ENCODE measurements at places on chromosomes 2 and 18.
A peak's percentile ranks its signal among the peaks of the same experiment; 100 is the strongest.

DNA sequence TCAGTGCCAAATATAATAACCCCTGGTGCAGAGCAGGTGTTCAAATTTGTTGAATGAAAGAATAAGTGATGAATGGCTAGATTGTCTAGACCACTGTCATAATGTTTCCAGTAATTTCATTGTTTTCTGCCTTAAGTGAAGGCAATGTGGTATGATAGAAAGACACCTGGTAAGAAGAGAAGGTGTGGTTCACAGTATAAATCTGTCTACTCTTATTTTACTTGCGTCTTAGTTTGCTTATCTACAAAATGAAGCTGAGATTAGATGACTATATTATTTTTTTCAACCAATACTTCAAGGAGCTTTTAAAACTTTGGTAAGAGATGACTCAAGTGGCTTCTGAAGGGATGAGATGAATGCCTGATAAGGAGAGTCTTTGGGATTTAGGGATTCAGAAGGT lies 788.4 kb downstream of the EPHA4 start:
- DNase-seq, result no peak

DNA sequence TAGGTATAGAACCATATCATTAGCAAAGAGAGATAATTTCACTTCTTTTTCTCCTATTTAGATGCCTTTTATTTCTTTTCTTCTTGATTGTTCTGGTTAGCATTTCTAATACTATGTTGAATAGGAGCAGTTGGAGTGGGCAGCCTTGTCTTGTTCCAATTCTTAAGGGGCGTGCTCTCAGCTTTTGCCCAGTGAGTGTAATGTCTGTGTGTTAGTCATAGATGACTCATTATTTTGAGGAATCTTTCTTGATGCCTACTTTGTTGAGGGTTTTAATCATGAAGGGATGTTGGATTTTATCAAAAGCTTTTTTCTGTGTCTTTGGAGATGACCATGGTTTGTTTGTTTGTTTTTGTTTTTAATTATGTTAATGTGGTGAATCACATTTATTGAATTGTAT lies 1453.1 kb upstream of the SLC39A10 start:
- no peak for DNase-seq

- no peak for DNase-seq
Observed at GRCh38 chr2:189116087-189116486, 63.5 kb downstream of the COL5A2 start.

GRCh38 chr2:22998359-22998758 lies 386.6 kb upstream of the KLHL29 start:
- no peak for DNase-seq

GRCh38 chr2:187124529-187124928 lies 275.6 kb upstream of the ZSWIM2 start:
- DNase-seq, result no peak

DNA sequence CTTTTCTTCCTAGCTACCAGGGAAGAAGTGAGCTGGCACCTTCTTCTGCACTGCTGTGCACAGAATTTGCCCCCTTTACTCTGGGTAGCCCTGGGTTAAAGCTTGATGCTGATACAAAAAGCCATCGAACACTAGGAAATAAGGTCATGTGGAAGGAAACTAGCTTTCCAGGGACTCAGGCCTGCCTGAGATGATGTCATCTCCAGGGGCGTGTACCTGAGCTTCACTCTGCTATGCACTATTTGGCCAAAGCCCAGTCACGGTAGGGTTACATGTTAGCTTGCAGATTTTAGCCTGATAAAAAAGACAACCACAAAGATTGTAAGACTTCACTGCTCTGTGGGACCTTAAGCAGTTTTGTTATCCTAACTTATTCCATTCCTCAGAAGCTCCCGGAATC lies 20.4 kb downstream of the EDAR start:
- no peak for DNase-seq

- no peak for DNase-seq
Observed at GRCh38 chr2:20148923-20149702, 75.8 kb downstream of the SDC1 start.

GRCh38 chr2:181585732-181586131 lies 71.2 kb downstream of the CERKL start:
- DNase-seq, result no peak

GRCh38 chr2:96301865-96302264 lies 3.5 kb downstream of the SNRNP200 start:
- DNase-seq, result no peak

DNA sequence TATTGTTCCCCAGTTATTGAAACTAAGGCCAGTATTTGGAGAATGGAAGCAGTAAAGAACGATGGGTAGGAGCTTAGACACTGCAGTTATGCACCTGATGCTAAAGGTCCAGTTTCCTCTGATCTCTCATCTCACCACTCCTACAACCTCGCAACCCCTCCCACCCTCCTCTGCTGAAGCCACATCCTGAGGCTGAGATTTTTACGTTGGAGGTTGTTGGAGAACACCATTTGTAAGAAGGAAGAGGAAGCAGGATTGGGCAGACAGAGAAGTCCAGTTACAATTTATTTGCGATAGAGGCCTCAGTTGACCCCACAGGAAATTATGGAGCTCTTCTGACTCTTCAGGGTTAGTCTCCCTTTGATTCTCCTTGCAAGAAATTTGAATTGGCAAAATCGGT lies 54.3 kb upstream of the NDUFV2 start:
- no peak for DNase-seq

DNA sequence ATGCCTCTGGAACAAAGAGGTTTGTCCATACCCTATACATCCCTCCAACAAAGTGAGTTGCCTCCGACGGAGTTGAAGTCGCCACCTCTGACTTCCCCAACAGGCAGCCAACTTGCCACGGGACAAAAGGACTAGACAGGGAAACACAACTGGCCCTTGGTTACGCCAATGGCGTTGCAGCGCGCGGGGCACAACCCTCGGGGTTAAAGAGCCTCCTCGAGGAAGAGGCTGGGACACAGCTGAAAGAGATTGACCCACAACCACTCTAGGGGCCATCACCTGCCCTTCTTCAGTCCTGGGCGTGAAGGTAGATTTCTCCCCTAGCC lies 545 bp downstream of the GTF3C2 start:
- DNase-seq, result peak; percentile 41

DNA sequence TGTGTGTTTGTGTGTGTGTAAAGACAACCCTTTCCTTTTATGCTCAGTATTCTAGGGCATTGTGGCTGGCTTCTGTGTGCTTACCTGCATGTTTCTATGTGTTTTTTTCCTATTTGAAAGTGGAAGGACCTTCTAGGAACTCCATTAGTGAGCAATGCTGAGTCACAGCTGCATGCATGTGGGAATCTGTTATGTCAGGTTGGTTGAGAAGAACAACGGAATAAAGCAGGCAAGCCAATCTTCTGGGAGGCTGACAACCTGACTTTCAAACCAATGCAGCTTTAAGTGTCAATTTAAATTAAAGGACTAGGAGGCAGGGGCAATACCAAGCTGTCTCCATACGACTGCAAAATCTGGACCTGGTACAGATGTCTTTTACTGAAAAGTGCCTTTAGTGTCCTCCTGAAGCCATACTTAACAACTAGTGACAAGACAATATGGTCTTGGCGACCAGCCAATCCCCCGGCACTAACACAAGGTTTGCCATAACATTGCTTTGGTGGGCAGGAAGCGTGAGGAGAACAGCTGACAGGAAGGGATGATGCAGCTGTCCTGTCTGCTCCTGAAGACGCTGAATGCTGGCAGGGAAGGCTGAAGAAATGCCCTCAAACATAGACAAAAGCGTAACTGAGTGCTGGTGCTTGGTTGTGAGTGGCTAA lies 514.7 kb upstream of the CDH7 start:
- no peak for DNase-seq

GRCh38 chr2:44843641-44844310 lies 97.7 kb upstream of the SIX3 start:
- no peak for DNase-seq

- DNase-seq, result no peak
Observed at GRCh38 chr2:41540272-41540998, 507.4 kb upstream of the PKDCC start.

GRCh38 chr2:181305301-181306123 lies 151.7 kb upstream of the ITGA4 start:
- DNase-seq, result no peak

- no peak for DNase-seq
Observed at GRCh38 chr2:145760781-145761649, 1241.1 kb upstream of the ZEB2 start.

DNA sequence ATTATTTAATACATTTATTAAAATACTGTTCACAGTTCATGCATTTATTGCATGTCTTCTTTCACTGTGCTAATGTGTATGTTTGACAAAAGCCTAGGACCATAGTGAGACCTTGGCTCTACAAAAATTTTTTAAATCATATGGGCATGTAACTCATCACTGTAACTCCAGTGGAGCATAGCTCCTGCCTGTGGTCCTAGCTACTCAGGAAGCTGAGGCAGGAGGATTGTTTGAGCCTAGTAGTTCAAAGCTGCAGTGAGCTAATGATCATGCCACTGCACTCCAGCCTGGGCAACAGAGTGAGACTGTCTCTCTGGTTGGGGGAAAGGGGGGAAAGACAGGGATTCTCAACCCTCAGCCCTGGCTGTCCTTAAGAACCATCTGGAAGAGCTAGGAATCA lies 137.8 kb downstream of the PRKCE start:
- no peak for DNase-seq

DNA sequence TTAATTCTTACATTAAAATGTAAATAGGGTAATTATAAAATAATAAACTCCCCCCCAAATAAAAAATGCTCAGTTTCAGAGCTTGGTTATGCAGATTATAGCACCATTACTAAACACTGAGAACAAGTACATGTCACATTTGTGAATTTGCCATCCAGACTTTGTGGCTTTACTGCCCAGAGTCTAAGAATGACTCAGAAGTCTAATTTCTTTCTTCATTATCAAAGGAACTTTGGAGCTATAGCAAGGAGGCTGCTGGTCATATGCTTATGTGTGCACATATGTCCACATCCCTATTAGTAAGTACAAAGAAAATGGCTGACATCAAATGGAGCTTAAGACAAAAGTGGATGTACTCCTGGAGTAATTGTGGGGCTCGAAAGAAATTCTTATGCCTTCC lies 248.5 kb upstream of the SESTD1 start:
- DNase-seq, result no peak

DNA sequence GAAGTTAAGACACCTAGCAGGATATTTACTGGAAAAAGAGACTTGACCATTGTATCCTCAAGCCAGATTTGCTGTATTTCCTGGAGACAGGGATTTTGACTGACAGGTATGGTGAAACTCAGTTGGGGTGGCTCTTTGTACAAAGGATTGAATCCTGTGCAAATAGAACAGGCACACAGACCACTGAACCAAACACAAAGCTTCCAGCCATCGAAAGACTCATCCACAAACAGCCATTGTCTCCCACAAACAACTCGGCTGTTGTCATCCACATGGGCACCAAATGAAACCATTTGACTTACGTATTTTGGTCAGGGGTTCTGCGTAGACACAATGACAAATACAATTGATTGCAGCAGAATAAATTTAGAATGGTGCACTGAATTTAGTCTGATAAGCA lies 15.9 kb downstream of the RNF152 start:
- no peak for DNase-seq

DNA sequence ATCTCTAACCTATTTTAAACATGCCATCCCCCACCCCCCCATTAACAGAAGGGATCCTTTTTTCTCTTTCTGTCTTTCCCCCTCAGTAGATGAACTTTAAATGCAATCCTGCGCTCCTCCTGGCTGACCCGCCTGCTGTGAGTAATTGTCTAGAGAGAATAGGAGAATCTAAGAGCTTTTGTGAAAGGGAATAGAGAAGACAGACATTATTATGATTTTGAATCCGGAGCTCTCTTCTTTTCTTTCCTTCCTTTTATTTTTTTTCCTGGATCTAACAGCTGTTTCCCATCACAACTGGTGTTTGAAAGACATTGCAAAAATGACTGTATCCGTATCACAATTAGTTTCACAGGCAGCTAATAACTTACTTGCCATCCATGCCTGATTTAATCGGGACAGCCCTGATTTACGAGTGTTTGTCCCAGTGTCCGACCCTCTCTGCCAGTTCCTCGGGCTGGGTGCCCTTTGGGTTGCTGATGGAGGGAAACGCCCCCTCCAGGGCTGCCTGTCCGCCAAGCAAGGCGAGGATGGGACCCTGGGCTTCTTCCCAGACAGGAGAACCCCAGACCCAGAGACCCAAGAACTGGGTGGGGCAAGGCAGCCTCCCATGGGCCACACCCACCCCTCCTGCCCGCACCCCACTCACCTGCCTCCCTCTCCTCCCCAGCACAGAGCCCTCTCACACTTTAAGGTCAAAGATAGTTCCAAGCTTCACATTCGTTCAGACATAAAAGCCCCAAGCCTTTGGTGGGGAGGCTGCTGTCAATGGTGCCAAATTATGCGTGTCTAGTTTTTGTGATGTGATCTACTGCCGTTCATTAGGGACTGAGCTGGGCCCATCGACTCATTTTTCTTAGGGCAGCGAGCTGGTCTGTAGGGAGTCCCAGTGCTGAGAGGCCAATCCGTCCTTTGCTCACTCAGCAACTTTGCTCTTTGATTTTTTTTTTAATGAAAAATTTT lies 231.7 kb downstream of the ZNF516 start:
- DNase-seq, result no peak

DNA sequence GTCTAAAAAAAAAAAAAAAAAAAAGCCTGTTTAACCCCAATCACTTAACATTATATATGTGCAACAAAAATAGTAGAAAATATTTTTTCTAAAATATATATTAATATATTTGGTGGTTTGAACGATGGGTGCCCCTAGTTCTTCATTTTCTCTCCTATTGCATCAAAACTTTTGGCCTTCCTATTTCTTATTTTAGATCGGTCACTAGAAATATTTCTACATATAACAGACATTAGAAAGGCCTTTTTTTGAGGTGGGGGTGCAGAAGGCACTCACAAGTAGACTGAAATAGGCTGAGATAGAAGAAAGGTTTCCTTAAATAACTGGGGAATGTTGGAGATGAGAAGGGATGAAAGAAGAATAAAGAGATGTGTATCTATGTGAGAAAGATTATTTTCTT lies 49.3 kb upstream of the AP1S3 start:
- DNase-seq, result no peak

GRCh38 chr2:8682719-8683667 lies 1.1 kb downstream of the ID2 start:
- no peak for DNase-seq

GRCh38 chr2:174597009-174597344 lies 627 bp downstream of the WIPF1 start:
- DNase-seq, result no peak

DNA sequence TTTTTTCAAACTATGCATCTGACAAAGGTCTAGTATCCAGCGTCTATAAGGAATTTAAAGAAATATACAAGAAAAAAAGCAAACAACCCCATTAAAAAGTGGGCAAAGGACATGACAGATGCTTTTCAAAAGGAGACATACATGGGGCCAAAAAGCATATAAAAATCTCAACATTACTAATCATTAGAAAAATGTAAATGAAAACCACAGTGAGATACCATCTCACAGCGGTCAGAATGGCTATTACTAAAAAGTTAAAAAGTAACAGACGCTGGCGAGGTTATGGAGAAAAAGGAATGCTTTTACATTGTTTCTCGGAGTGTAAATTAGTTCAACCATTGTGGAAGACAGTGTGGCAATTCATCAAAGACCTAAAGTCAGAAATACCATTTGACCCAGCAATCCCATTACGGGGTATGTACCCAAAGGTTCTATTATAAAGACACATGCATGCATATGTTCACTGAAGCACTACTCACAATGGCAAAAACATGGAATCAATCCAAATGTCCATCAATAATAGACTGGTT lies 643.1 kb upstream of the LRRTM1 start:
- no peak for DNase-seq

- no peak for DNase-seq
Observed at GRCh38 chr2:34912084-34912483, 1313.0 kb upstream of the FAM98A start.

- no peak for DNase-seq
Observed at GRCh38 chr2:39919511-39920306, 140.7 kb upstream of the THUMPD2 start.
